ENCODE measurements at places on chromosomes 1 and 21.

- DNase-seq, result peak; percentile 94
Observed at GRCh38 chr1:227542153-227543120, 20.9 kb upstream of the ZNF678 start.

DNA sequence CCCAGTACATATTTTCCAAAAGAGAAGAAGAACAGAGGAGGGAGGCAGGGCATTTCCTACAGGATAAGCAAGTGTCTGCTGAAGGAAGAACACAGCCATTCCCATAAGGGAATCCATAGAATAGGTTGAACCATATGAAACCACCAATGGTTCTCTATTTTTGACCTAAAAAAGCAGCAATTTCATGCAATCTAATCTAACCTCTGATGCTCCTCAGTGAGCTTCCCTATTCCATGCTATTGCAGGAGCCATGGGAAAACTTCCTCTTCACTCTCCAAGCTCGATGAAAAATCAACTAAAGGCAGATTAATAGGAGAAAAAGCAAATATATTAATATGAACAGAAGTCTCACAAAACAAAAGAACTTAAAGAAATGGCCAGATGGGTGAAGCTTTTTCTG is 50.5 kb downstream of the SIPA1L2 start:
- no peak for DNase-seq

- no peak for DNase-seq
Observed at GRCh38 chr1:161981735-161982506, 41.7 kb downstream of the OLFML2B start.

DNA sequence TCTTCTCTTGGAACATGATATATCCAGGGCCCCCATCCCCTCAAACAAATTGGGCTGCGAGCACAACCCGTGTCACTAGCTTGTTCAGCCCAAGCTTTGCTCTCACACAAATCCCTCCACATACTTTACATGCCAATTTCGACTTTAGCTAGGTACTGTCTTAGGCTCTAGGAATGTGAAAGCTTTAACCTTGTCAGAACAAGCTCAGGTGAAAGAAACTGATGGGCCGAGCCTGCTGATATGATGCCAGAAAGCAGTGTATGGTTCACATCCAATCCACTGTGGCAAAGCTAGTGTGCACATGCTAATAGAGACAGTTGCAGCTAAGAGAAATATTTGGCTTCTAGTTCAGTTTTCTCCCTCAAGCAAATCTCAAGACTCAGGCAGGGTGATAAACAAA is 79.5 kb downstream of the TNFSF18 start:
- no peak for DNase-seq

DNA sequence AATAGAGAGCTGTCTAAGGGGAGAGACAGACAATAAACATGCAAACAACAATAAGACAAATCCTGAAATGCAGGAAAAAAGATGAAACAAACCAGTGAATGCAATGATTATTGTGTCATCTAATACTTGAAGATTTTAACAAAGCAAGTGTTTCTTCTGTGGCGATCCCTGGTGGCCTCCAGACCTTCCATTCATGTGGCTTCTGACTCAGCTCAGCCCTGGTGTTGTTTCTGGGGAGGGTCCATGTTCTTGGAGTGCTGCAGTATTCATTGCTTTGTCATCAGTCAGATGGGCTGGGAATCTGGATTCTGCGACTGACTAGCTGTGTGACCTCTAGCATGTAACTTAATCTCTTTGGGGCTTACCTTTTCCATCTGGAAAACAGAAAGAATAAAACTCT is 1.5 kb upstream of the C2CD4D start:
- no peak for DNase-seq

- DNase-seq, result peak; percentile 71
Observed at GRCh38 chr1:10909697-10910680, 102.5 kb upstream of the TARDBP start.

GRCh38 chr1:110673805-110674336 is 869 bp downstream of the KCNA3 start:
- peak; percentile 74 for DNase-seq

DNA sequence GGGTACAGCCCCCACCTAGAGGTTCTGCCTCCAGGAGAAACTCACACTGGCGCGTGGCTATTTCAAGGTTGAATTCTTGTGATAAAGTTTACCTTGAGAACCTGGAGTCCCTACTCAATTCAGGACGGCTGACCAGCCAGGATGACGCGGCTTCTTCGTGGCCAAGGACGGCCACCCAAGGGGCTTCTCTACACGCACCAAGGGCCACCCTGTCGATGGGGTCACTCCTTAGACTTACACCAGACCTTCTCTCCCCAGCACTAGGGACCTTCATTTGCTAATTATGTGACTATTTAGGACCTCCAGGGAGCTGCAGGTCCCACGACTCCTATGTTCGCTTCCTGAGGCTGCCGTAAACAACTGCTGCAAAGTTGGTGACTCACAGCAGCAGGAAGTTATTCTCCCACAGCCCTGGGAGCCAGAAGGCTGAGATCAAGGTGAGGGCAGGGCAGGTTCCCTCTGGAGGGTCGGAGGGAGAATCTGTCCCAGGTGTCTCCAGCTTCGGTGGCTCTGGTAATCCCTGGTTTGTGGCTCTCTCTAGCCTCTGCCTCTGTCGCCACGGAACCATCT is 135.9 kb downstream of the NPHP4 start:
- DNase-seq, result no peak

DNA sequence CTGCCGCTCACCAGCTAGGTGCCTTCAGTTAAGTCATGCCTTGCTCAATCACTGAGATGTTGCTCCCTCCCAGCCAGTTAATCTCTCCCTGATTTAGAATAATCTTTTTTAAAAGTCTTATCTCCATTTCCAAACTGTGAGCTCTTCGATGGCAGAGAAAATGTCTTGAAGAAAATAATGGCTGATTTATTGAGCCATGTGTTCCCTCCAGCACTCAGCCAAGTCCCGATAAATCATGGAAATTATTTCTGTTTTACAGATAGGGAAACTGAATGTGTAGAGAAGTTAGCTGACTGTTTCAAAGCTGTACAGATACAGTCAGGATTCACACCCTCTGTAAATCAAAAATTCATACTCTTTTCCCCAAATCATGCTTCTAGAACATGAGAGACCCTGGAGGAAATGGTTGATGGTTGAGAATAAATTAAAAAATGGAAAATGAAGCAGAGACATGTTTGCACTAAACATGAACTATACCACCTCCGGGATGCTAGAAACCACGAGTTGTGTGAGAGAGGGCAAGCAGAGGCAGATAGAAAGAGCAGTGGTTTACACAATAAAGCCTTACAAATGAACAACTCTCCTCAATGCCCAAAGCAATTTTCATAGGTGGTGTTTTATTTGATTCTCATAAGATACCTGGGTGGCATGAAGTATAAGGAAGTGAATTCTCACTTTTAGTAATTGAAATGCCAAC is 376.4 kb downstream of the PLPP3 start:
- DNase-seq, result no peak

DNA sequence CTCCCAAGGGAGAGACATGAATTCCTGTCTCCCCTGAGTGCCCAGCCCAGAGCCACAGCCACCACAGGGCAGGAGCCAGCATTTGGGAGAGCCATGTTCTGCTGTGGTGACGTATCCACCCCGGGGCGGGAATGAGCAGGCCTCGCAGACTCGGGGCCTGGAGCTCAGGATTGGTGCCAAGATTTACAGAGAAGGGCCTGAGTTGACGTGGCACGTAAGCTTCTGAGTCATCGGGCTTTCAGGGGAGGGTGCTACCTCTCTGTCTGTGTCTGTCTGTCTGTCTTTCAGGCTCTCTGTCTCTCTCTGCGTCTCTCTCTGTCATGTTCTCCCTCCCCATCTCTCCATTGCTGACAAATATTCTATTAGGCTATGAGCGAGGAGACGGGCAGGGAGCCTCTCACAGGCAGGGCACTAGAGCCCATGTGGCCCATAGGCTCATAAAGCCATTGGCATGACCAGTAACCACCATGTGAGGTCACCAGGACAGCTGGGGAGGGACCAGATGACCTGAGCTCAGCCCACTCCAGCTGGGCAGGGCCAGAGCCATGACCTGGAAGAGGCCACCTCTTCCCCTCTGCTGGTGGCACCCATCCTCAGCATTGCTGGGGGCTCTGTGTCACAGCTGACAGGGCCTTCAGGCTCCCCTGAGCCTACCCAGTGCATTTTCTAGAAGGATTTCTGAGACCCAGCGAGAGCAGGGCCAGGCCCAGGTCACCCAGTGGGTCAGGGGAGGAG is 300.0 kb upstream of the VAMP3 start:
- peak; percentile 95 for DNase-seq

- DNase-seq, result peak; percentile 58
Observed at GRCh38 chr21:36321325-36322082, 1.5 kb downstream of the MORC3 start.

- no peak for DNase-seq
Observed at GRCh38 chr1:111448482-111448917, 556 bp downstream of the WDR77 start.

DNA sequence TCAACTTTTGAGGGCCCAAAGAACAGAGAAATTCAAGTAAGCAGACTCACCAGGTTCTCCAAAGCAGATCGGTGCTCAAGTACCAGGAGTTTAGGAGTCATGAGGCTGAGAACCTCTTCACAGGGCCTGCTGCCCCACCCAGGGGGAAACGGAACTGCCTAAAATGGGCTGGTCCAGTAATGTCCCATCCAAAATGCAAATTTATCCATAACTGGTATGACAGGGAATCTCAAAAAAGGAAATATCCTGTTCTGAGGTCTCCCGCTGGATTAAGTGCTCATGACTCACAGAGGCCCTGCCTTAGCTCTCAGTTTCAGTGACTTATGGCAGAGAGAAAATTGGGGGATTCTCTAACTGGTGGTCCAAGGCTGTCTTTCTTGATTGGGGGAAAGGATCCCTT is 9.3 kb downstream of the SPRR2G start:
- no peak for DNase-seq

- no peak for DNase-seq
Observed at GRCh38 chr1:203763505-203763904, 1.5 kb upstream of the LAX1 start.

DNA sequence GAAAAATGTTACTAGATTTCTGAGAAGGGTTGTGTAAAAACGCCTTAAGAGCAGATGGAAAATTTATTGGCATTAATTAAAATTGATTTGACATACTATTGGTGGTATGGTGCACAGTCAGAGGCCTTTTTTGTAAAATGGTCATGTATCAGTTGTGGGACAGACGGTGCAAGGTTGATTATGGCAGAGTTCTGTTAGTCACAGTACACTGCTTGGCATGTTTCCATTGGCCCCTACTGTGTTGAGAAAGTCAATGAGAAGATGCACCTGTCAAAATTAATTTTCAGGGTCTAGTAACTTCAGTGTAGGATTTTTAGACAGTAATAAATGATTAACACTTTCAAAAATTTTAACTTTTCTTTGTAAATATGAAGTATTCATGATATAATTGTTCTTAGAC is 4.4 kb downstream of the B3GALT2 start:
- DNase-seq, result no peak

GRCh38 chr1:64093941-64094340 is 109.5 kb upstream of the UBE2U start:
- DNase-seq, result no peak

DNA sequence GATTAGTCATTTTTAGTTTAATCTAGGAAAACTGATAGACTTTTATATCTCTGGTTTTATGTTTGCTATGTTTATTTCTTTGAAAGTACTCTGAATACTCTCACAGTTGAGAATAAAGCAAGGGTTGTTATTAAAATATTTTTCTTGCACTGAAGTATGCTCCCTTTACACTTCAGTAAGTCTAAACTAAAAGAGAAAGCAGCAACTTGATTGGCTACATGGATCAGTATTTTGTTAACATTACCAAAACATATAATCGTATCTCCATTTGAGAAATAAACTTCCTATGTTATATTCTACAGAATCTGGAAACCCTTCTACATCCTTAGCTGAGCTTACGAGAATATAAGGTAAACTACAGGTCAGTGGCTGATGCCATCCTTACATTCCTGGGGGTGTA is 149.5 kb upstream of the HP1BP3 start:
- DNase-seq, result peak; percentile 16

DNA sequence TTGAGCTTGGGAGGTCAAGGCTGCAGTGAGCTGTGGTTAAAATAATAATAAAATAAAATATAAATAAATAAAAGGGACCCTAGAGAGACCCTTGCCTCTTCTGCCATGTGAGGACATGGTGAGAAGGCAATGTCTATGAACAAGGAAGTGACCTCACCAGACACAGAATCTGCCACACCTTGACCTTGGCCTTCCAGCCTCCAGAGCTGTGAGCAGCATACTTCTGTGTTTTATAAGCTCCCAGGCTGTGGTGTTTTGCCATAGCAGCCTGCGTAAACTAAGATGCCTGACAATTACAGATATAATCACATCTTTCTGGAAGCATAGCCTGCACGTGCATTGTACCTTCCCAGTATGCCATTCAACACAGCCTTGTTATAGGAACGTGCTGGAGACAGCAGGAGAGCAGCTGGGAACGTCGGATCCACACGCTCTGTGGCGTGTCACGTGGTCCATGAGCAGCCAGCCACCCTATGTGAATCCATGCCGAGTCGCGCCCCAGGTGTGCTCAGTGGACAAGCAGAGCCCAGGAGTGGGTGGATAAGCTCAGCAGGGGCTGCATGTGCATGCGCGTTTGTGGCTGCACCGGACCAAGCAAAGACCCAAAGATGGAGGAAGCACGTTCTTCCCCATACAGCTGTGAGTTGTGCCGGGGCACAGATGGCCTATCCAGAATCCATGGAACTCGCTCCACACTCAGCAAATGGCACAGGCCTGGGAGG is 17.8 kb downstream of the WNT9A start:
- peak; percentile 41 for DNase-seq

GRCh38 chr1:206719169-206719839 is 34.6 kb downstream of the MAPKAPK2 start:
- no peak for DNase-seq

DNA sequence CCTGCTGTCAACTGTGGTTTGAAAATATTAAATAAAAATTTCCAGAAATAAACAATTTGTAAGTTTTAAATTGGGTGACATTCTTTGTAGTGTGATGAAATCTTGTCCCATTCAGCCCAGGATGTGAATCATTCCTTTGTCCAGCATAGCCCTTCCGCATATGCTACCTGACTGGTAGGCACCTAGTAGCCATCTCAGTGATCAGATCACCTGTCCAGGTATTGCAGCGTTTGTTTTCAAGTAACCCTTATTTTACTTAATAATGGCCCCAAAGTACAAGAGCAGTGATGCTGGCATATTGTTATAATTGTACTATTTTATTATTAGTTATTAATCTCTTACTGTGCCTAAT is 351.6 kb upstream of the B3GALT2 start:
- DNase-seq, result no peak

GRCh38 chr1:165647517-165647916 is 16.5 kb downstream of the MGST3 start:
- DNase-seq, result no peak

DNA sequence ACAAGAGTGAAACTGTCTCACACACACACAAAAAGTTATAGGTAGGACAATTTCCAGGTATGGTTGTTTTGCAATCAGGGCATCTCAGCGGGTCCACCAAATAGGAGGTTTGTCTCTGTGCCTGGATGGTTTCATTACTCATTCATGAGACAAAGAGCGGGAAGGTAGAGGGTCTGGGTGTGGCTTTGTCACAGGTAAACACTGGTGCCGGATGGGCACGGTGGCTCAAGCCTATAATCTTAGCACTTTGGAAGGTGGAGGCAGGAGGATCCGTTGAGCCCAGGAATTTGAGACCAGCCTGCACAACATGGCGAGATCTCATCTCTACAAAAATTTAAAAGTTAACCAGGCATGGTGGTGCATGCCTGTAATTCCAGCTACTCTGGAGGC is 16.3 kb upstream of the ERVH48-1 start:
- no peak for DNase-seq
